MM.1S (cell line): ENCODE measurements at places on chromosomes 11 and 22.

GRCh38 chr22:32534252-32535235, 59.9 kb downstream of the FBXO7 start:
- no peak for DNase-seq

- no peak for DNase-seq
Measured at GRCh38 chr11:57073128-57073527, 84.4 kb downstream of the OR5AK2 start.

GRCh38 chr22:31120642-31121041, 2.1 kb upstream of the INPP5J start:
- no peak for DNase-seq

- DNase-seq, result no peak
Measured at GRCh38 chr11:14422052-14422813, 63.2 kb upstream of the RRAS2 start.

DNA sequence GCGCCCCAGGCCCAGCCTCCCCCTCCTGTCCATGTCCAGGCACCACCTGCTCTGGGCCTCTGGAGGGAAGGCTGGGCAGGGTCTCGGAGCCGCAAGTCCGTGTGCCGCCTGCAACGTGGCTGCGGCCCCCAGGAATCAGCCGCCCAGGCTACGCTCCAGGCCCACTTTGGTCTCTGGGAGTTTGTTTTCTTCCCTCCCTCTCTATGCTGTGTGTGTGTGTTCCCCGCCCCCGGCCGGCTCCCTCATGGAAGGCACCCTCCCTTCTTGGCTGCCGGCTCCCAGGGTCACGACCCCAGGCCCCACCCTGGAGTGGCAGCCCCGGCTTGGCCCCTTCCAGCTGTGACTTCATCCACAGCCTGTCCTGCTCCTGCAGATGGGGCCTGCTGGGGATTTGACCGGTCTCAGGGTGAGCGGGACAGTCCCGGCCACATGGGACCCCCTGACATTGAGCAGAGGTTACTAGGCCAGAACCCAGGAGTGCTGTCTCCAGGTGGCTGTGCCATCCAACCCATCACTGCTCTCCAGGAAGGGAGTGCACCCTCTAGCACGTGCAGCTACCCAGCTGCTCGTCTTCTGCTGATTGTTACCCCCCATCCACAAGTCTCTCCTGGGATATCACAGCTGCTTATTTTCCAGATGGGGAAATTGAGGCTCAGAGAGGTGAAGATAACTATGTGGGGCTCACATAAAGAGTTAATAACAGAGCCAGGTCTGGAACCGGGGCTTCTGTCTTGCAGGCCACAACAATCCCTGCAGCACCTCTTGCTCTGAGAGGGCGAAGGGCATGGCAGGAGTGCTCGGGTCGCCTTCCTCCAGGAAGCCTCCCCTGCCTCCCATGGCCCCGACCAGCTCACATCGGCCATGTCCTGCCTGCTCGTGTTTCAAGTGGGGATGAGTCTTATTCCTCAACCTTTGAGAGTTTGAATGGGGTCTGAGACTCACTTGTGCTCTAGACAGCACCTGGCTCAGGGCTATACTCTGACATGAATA, 2.8 kb upstream of the LIF start:
- no peak for DNase-seq

DNA sequence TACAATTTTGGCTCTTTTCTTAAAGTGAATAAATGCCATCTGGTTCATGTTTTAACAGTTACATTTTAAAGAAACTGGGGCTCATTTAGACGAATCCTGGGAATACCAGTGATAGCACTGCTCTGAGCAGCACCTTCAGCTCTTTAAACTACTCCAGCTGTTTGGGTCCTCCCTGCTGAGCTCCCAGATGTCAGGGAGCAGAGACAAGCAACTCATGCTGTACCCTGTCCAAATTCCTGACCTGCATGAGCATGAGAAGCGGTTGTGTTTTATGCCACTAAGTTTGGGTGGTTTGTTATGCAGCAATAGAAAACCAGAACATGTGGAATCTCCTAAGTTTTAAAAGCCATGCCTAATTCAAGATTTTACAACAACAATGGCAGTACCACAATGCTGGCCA, 90.0 kb downstream of the FDX1 start:
- no peak for DNase-seq

- no peak for DNase-seq
Measured at GRCh38 chr11:60985501-60985900, 14.0 kb downstream of the CD6 start.

DNA sequence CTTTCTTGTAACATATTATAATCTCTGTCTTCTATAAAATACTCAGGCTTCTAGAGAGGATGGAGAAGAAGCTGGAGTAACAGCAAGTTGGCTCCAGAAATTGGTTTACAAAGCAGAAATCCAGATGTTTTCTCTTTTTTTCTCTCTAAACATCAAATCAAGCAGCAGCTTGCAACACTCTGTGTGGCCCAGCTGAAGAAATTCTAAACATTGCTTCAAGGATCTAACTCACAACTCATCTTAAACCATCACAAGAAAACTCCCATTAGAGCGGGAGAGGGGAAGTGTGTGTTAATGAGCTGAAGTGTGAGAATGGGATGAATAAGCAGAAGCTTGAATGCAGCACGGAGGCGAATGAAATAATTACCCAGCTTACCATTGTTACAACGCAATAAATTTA, 146.5 kb downstream of the OPCML start:
- DNase-seq, result no peak

DNA sequence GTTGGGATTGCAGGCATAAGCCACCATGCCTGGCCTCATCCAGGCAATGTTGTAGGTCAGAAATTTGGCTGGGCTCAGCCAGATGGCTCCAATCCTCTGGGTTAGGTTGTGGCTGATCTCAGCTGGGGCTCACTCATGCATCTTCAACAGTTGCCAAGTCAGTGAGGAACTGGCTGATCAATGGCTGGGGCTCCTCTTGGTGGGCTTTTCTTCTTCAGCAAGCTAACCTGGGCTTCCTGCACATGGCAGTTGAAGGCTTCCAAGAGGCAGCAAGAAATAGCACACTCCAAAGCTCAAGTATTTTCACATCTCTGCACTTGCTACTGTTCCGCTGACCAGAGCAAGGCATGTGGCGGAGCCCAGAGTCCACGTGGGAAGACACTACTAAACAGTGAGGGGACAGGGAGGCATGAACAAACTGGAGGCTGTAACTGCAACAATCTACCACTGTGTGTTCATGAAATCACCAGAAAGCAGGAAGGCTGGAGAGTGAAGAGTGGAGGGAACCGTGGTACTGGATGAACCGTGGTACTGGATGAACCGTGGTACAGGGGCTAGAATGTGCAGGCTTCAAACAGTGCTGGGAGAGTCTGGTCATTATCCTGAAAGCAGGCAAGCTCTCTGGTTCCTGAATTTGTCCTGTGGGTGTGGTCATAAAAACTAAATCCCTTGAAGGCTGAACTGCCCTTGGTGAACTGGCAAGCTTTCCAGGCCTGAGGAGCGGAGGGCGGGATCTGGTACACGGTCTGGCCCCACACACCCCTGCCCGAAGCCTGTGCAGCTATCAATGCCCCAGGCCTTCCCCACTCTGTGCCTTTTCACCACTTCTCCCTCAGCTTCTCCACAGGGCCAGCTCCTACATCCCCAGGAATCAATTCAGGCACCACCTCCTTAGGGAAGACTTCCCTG, 20.2 kb downstream of the CHST1 start:
- no peak for DNase-seq

DNA sequence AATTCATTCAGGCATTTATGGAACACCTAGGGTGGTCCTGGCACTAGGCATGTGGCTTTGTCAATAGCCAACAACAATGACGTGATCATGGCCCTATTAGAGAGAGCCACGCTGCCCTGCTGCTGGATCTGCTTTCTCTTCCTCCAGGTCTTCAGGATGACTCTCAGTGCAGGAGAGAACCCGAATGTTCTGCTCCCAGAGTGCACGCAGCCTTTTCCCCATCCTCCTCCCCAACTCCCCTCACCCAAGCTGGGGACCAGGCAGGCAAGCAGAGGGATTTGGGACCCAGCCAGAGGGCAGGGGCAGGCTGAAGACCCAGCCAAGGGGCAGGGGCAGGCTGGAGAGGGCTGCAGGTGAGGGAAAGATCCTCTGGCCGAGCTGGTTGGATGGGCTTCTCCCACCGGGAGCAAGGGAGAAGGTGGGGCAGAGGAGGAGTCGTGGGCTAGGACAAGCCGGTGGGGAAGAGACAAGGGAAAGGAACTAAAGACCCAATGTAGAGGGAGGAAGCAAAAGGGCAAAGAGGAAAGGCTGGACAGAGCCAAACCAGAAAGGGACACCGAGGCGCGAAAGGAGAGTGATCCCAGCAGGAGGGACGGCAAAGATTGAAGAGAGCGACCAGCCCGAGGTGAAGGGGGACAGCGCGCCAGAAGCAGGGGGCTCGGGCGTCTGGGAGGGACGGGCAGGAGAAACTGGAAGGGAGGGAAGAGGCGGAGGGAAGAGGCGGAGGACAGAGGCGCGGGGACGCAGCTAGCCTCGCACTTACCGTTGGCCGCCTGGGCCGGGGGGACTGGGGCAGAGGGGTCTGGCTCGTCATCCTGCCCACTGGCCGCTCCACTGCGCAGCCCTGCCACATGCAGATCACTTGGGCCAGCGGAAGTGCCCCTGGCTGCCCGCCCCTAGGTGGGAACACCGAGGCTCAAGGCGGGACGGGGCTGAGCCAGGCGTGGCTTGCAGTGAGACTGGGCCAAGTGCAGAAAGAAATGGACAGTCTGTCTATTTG, at the start of gene KCTD14:
KCTD14 (minus strand) TSS at position 880 of the 1,000 bp plus-strand sequence; CDS start at position 853, 27 bp downstream.
- no peak for DNase-seq

- no peak for DNase-seq
Measured at GRCh38 chr22:41758231-41758630, 42.2 kb upstream of the CCDC134 start.
